Right cardiac atrium (tissue), 5 donors: ENCODE measurements at places on chromosomes 2 and 18. TPM values are rescaled to one million over a fixed set of nuclear protein-coding genes. Genes with fewer than 3 reads are reported as not detected.

DNA sequence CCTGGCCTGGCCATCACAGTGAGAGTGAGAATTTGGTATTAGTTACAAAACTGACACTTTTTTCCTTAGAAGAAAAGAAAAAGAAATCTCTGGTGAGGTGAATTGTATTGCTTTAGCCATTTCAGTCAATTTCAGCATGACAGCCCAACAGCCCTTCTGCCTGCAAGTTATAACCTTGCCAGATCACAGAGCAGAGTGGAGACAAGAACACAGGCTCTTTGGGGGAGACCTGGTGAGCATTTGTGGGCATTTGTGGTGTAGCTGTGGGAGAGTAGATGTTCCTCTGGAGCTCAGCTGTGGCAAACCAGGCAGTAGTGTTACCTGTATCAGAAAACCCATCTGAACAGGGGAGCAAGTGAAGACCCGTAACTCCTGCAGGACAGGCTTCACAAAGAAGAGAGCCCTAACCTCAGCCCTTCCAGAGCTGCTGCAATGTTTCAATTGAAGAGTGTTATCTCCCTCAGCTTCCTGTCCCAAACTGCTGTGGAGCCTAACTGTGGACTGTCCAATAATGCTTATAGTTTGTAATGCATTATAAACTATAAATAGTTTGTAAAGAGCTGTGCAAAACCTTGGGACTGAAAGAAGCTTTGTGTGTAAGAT lies 22.8 kb upstream of the DLX1 start:
- no peak for DNase-seq

GRCh38 chr2:173130496-173131465 lies 55.1 kb downstream of the MAP3K20 start:
- no peak for DNase-seq

DNA sequence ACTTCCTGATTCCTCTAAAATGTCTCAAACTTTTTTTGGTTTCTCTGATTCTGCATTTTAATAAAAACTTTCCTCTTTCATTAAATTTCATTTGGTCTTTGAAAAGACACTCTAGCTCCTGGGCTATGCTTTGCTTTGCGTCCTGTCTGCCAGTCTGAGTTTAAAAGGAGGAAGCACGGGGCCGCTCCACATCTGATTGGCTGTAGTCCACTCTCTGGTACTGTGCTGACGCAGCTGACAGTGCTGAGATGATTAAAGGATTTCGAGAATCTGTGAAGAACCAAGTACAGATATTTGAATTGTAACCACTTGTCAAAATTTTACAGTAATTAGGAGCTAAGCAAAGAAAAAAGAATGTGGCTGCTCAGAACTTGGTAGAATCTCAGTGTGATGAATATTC lies 199.6 kb upstream of the HNMT start:
- no peak for DNase-seq

GRCh38 chr2:130898553-130898952 lies 61.8 kb downstream of the ARHGEF4 start:
- DNase-seq = no peak

DNA sequence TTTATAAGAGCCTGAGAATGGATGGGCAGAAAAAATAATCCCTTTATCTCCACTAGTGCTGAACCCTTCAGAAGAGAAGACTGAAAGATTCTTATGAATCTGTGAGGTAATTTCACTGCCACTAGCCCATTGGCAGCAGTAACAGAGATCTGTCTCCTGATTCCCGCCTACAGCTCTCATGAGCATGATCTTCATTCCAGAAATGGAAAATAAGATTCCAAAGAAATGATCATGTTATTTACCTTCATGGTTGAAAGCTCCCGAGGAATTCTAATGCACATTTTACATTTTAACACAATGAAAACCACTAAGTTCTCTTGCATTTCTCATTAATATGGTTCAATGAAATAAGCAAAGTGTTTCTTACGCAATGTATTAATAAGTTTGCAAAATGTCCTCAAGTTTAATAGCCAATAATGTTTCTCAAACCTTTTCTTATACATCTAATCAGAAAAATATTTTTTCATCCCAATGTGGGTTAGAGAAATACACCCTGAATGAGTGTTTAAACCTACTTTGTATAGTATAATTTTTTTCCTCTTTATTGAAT lies 905.6 kb downstream of the TMEM182 start:
- no peak for DNase-seq

- DNase-seq = no peak
These were observed 16.0 kb upstream of the TBR1 start for GRCh38 chr2:161400076-161400475.

DNA sequence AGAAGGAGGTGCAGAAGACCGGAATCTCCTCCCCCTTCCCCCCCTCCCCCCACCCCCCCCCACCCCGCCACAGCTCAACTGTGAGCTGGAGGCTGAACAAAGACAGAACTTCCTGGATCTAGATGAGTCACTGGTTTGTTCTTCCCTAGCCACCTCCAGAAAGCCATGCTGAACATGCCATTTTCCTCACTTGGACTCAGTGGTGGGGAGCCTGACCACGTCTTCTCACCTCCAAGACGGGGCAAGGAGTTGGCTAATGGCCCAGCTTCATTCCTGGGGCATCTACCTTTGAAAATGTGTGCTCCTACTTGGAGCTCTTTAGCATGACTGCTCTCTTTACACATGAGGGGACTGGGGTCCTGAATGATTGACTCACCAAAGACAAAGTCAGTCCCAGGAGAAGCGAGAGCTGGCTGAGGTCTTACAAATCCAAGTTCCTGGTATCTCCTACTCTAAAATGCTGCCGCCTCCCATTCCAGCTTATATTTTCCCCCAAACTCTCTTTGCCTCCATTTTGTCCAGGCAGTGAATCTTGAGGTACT lies 22.6 kb upstream of the FZD5 start:
- no peak for DNase-seq

DGKD gene
- total RNA-seq = 44.9 TPM

ZSWIM2 gene
- not detected for total RNA-seq

CLEC4F gene
- not detected for total RNA-seq
